ENCODE measurements at places on chromosomes 2 and 18.

DNA sequence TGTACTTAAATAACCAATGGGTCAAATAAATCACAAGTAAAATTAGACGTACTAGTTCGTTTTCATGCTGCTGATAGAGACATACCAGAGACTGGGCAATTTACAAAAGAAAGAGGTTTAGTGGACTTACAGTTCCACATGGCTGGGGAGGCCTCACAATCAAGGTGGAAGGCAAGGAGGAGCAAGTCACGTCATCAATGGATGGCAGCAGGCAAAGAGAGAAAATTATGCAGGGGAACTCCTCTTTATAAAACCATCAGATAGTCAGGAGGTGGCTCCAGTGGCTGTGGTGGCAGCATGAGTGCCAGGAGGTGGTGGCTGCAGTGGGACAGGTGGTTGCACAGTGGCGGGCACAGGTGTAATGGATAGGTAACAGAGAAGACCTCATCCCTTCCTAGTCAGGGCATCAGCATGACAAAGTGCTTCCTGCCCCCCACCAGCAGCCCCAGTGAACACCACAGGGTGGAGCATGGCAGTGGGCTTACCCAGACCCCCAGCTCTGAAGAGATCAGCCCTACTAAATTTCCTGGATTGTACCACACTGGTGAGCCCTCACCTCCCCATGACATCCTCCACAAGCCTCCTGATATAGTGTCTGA is 6.9 kb upstream of the CHST10 start:
- DNase-seq = no peak

- no peak for DNase-seq
Measured at GRCh38 chr2:141940709-141941108, 190.1 kb downstream of the LRP1B start.

- no peak for DNase-seq
Measured at GRCh38 chr2:238719641-238720040, 128.2 kb upstream of the TWIST2 start.

DNA sequence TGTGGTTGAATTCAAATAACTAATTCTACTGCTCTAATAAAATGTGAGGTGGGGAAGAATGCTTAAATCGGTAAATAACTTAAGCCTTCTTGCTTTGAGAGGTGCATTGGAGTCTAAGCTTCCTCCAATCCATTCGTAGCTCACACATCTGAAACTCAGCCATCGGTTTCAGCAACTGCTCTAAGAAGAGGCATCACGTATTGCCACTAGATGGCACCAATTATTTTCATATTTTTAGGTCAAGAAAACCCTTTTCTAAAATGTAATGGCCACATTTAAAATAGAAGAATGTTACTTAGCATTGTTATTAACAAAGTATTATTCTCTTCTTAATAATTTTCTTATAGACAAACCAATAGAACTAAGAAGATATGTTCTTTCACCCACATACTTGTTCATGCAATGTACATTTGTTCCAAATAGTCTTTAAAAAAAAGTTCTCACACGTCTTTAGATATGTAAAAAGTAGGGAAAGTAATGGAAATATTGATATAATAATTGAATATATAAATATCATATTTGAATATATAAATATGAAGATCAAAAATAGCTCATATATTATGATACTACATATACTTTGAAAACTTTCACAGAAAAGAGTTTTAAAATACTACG is 229.8 kb downstream of the CCDC178 start:
- no peak for DNase-seq

- no peak for DNase-seq
Measured at GRCh38 chr2:121635371-121635770, 13.9 kb downstream of the CLASP1 start.

- no peak for DNase-seq
Measured at GRCh38 chr2:105798595-105798994, 53.9 kb downstream of the NCK2 start.

DNA sequence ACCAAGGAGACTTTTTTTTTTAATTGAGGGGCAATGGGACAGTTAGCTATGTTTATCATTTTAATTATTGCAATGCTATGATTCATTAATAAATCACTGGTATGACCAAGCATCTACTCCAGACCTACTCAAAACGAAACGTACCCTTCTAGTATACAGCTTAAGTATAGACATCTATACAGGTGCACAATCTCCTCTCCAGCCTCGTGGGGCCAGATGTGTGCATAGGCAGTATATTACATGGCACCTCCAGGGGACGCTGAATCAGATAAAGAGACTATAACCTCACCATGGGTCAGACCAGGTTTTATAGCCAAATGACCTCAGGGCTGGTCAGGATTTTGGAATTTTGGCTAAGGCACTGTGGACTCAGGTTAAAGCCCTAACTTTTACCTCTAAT is 86.6 kb downstream of the SS18 start:
- DNase-seq = no peak

DNA sequence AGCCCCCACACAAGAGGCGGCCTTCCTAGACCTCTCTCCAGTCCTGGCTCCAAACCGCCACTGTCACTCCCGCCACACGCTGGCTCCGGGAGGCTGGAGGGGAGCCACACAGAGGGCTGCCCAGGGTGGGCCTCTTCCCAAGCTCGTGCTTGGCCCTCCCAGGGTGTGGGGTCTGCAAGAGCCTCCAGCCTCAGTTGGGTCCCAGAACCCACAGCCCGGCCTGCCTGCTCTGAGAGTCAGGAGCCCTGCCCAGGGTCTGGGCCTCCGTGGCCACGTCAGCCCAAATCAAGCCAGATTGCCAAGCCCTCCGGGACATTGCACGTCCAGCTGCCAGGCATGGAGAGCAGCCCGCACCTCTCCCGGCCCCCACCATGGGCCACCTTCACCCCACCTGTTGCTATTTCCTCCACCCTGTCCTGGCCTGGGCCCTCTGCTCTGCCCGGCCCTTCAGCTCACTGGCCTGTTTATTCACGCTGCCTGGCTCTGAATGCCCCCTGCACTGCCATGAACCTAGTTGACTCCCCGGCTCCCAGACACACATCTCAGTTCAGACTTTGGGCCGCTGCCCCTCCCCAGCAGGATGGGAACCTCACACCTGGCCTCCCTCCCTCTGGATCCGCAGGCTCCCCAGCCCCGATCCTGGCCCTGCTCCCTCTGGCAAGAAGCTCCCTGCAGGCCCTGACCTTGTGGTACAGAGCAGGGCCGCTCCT is 61.0 kb downstream of the BIN1 start:
- DNase-seq = no peak

DNA sequence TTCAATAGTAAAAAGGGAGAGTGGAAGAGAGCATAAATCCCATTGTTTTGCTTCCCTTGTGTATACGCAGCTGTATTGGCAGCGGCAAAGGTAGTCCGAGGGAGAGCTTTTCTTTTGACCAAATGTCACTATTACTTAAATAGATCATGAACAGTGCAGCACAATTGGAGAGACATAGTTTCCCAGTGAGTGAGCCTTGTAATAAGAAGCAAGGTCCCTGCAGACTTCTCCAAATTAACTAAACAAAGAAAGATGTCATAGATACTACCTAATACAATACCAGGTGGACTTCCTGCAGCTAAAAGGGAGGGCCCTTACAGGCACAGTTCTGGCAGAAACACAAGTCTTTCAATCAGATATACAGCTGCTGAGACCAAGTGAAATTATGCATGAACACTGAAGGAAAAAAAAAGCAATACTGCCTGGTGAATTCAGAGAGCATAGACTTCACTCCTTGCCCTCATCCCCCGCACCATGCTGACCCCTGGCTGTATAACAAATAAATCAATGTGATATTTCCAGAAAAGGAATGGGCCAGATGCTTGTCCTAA is 404.7 kb upstream of the CDH2 start:
- no peak for DNase-seq

- DNase-seq = no peak
Measured at GRCh38 chr18:56152551-56153310, 485.7 kb downstream of the TXNL1 start.

GRCh38 chr2:239339726-239340601 is 60.9 kb downstream of the HDAC4 start:
- DNase-seq = no peak

GRCh38 chr18:49879271-49879580 is 65.9 kb upstream of the ACAA2 start:
- DNase-seq = no peak

DNA sequence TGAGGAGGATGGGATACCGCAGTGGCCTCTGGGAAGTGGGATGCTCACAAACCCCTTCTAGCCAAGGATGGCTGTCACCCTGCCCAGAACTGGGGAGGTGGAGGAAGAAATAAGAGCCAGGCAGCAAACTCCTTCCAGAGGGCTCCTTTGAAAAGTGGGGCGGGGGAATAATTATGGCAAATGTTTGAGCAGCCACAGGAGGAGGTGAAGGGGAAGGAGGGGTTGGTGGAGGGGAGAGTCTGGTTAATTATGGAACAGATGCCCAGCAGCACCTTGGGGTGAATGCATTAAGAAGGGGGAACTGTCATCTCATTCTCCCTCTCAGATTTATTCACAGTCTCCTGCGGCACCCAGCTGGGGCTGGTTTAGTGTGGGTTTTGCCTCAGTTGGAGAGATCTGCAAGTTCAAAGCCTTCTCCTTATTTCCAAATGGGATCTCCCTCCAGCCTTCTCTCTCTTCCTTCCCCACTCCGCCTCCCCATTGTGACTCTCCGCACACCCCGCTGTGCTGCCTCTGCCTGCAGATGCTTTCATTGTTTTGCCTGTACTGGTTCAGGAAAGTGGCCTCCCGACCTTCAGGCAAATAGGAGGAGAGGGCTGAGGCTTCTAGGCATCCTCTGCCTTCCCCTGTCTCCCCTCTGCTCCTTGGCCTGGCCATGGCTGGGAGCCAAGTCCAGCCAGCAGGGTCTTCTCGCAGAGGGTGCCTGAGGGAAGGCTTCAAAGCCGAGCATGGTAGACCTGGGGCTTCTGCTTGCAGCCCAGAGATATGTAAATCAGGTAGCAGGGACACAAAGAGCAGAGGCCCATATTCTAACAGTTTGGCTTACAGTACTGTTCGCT is 457.2 kb upstream of the MEX3C start:
- DNase-seq = no peak

Measured in activated CD4-positive, CD25-positive, alpha-beta regulatory T cell treated with anti-CD3 and anti-CD28 coated beads, Interleukin-2, amount 50 U/mL, for 72 hours (primary cell).